IMR-90 (cell line): ENCODE measurements at places on chromosomes 6 and 20.

- DNase-seq: no peak
These were observed 53.3 kb upstream of the HFE start for GRCh38 chr6:26033941-26034354.

- no peak for DNase-seq
These were observed 898.3 kb upstream of the ADGRB3 start for GRCh38 chr6:67736816-67737215.

DNA sequence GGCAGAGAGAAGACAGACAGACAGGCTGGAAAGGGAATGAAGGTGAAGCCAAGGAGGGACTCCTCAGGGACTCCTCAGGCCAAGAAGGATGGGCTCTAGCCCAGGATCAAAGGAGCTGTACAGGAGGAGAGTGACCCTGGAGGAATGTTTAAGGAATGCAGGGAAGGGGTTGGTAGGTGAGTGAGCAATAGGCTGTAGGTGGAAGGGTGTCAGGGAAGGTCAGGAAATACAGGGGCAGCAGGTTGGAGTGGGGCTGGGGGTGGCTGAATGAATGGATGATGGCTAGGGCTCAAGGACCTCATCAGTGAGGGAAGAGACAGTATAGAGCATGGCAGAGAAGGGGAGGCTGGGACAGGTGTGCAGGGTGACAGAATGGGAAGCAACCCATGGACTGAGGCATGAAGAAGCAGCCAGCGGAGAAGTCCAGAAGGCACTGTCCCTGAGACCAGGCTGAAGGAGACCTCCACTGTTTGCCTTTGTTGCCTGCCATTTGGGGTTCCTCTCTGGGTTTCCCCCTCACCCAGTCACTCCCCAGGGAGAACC lies 13.2 kb downstream of the SYNGAP1 start:
- DNase-seq: no peak

GRCh38 chr20:22615425-22615824 lies 31.1 kb upstream of the FOXA2 start:
- DNase-seq: no peak

- DNase-seq: no peak
These were observed 11.3 kb downstream of the PRRC2A start for GRCh38 chr6:31631681-31632278.

DNA sequence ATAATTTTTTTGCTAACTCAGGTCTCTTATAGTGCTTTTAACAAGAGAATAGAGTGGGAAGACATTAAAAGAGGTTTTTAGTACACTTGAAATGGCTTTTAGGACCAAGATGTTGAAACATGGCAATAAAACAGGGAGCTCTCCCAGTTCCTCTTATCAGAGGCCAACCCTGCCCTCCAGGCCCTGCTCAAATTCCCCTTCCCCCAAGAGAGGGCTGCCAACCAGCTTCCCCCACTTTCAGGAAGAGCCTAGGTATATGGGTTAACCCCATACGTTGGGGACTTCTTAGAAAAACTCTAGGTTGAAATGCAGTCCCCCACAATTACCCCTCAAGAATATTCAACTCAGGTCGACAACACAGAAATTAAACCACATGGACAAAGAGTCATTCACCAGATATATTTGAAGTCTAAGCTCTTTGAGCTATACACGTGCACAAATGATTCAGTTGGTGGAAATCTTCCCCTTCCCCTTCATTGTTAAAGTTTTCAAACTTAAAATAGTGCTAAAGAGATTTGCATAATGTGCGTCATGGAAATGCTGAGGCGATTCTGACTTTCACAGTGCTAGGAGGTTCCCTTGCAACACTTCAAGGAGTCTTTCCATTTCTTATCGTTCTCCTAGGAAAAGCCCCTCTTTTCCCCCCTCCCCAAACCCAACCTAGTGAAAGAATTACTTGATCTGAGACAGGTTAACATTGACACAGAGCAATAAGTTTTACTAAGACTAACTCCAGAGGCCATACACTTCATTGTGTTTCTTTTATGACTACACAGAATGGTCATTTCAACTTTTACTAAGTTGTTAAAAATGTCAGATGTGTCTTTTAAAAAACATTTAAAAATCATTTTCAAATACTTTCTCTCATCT lies 49.8 kb upstream of the ENPP5 start:
- DNase-seq: no peak

DNA sequence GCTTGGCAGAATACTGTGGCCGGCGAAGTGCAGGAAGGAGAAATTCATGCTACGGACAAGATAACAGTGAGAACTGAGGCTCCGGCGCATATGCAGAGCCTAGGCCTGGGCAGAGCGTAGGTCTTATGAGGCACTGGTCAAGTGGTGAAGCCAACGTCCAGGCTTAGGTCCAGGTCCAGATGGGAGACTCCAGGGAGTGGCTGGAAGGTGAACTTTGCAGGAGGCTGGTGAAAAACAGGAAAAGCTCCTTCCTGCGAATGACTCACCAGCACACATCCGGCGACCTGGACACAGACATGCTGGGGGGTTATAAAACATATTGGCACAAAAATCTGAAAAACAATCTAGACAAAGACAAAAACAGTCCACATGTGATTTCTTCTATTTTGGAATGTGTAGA lies 15.4 kb downstream of the C6orf141 start:
- DNase-seq: no peak

DNA sequence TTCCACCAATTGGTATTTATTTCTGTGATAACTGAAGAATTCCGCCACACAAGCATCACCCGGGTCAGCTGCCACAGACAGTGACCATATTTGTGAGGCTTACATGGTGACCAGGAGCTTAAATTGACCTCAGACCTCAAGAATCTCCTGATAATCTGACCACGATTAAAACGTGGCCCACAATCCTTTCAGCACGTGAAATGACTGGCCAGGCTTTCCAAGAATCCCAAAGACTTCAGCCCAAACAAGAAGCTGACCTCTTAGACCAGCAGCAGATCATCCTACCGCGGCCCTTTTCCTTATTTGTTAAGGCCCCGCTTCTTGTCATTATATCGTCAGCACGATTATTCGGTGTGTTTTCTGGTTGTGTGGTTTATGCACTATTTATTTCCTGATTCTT lies 45.6 kb upstream of the CD93 start:
- DNase-seq: no peak

DNA sequence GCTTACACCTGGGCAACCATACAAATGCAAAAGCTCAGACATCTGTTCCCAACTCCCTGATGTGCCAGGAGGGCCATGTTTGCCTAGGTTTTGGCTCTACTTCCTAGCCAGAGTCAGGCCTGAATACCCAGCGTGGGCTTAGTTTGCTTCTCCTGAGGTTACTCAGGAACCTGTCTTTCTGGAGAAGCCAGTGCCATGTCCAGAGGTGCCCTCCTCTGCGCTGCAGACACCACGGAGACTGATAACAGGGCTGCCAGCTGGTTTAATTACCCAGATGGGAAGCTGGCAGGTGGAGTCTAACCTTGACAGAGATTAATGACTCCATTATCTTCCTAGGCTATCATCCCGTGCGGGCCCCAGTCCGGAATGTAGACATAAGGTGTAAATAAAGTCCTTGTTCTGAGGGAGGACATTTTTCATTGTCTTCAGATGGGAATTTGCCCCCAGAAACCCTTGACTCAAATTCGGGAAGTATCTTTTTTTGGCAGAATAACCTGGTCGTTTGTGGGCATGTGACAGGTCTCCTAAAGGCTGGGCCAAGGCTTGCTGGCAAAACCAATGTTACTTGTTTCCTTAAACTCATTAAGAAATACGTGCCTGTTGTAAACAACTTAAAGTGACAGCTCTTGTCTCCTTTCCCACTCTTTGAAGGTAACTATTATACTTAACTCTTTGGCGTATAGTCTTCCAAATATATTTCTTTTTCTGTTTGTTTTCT lies 29.2 kb upstream of the ZNFX1 start:
- no peak for DNase-seq

GRCh38 chr20:7930343-7930742 lies 9.9 kb downstream of the HAO1 start:
- no peak for DNase-seq

- peak; percentile 46 for DNase-seq
These were observed 15.3 kb downstream of the TJAP1 start for GRCh38 chr6:43492673-43493072.

DNA sequence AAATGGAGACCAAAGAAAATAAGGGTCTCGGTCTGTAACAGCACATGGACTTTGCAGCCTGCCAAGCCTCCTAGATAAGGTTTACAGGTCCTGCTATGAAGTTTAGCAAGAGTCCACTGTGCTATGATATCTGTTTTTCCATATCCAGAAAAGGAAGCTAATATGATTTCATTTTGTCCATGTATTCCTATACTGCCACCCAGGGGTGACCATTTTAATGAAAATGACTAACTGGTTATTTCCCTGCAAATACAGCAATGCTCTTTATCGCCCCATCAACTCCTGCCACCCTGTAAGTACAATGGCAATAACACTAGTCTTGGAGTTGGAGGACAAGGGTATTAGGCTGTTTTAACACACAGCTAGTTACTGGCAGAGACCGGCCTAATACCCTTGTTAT lies 115.2 kb upstream of the GLP1R start:
- DNase-seq: peak; percentile 4

GRCh38 chr6:56594699-56595098 lies 48.0 kb downstream of the DST start:
- DNase-seq: no peak

- DNase-seq: no peak
These were observed 150.1 kb downstream of the ELOVL4 start for GRCh38 chr6:79797163-79797764.

- DNase-seq: peak; percentile 61
These were observed 72.1 kb downstream of the RSPO3 start for GRCh38 chr6:127190552-127190951.

DNA sequence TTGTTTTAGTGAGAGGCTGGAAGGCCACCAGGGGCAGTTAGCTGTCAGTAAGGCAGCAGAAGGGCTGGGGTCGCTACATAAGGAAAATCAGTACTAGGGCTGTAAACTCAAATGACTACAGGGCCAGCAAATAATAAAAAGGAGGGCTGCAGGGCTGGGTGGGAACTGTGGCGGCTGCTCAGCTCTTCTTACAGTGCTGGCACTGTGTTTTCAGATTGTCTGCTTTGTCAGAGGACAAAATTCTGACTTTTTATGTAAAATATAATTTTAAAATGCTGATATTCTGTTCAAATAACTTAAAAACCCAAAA lies 23.2 kb downstream of the HLA-A start:
- no peak for DNase-seq

DNA sequence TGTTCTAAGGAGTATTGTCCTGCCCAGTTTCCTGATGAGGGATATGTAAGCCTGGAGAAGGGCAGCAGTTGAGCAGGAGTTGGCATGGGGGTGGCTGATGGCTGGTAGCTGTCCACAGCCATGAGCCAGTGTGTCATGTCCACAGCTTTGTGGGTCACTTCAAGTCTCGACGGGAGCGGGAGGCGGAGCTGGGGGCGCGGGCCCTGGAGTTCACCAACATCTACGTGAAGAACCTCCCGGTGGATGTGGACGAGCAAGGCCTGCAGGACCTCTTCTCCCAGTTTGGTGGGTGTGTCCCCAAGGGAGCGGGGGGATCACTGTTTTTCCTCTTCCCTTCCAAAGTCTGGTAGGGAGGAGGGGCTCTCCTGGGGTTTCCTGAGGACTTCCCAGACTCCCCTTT lies 8.9 kb downstream of the PABPC1L start:
- DNase-seq: no peak

GRCh38 chr6:102841060-102841459 lies 1447.6 kb downstream of the GRIK2 start:
- no peak for DNase-seq

DNA sequence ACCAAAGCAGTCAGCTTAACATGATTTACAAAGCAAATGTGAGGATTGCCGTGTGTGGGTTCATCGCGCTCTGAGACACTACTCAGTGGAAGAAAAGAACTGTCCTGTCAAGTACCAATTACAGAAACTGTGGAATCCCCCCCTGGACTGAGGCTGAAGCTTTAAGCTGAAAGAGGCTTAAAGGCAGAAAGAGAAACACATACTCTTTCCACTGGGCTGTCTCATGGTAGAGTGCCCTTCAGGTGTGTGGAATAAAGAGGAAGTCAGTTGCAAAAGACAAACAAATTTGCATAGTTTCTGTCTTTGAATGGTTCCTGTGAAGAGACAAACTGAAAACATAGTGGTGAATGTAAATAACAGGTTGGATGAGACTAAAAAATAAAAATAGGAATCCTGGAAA lies 560.4 kb upstream of the SYNCRIP start:
- DNase-seq: no peak

GRCh38 chr6:144365271-144365670 lies 80.1 kb downstream of the UTRN start:
- peak; percentile 30 for DNase-seq

GRCh38 chr6:43903739-43904290 lies 133.8 kb downstream of the VEGFA start:
- DNase-seq: no peak

DNA sequence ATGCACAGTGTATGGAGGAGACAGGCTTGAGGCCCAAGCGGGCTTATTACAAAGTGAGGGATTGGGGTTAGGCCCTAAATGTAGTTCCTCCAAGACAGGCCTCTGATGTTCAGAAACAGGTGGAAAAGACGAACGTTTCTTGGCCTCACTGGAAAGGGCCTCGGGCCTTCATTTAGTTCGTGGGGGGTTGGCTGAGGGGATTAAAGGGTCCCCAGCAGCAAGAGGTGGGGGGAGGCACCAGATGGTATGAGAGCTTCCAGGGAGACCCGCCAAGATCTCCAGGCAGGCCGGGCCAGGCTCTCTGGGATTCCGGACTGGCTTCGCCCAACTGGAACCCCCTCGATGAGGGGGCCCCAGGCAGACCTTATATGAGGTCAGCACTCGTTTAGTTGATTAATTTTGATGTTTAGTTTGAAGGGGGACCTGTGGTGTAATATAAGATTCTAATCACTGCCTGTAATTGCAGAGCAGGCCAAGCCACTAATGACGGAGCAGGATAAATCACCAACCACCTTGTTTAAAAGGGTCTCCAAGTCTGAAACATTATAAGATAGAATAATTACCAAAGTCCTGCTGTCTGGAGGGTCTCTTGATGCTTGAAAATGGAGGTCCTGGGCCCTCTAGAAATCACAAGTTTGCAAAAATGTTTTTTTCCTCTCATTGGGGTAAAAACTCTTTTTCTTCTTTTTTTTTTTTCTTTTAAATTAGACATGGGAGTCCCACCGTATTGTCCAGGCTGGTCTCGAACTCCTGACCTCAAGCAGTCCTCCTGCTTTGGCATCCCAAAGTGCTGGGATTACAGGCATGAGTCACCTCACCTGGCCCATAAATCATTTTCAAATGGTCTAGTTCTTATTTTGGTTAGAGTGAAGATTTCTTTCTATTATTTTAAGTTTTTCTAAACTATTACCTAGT lies 2.2 kb downstream of the HMGA1 start:
- DNase-seq: no peak

GRCh38 chr6:131980338-131980790 lies 29.2 kb upstream of the CCN2 start:
- no peak for DNase-seq
